ENCODE measurements at places on chromosomes 1 and 21. TPM values are rescaled to one million over a fixed set of nuclear protein-coding genes. Genes with fewer than 3 reads are reported as not detected.

Gene CLCA4
- total RNA-seq, result not detected

Gene ZNF124
- 6.0 TPM for total RNA-seq

Gene RBP7
- total RNA-seq, result 6.3 TPM

Gene CLIC6
- total RNA-seq, result 0.09 TPM

All from A549 treated with RU486 at 1 μM for 4 hours (cell line).